ENCODE measurements at places on chromosomes 5 and 9. TPM values are rescaled to one million over a fixed set of nuclear protein-coding genes. Genes with fewer than 3 reads are reported as not detected.

Gene IL17B
- 12.4 TPM for total RNA-seq

Gene GPRIN1
- total RNA-seq = 8.4 TPM

Gene PCDHA1
- total RNA-seq = 2.6 TPM

Gene SPATA6L
- total RNA-seq = 27.5 TPM

DNA sequence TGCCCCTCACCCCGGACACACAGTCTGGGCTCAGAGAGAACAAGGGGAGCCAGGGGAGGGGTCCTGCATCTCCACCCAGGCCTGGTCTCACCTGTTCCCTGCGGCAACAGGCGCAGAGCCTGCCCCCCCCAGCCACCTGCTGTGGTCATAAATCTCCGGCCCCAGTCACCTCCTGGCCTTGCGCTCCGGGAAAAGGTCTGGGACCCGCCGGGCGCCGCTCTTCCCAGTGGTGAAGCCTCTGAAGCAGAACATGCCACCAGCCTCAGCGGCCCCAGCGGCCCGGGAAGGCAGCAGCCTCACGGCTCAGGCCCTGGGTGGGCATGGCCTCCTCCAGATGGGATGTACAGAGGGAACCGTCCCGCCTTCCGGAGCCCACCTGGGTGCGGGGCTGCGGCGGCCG is 20.6 kb downstream of the NOTCH1 start:
- DNase-seq = no peak
- no peak overlapping the region for H3K27ac ChIP-seq
- H3K4me1 ChIP-seq = peaks cover 4% of the 10 kb centered on the region
- H3K36me3 ChIP-seq = no peaks in the 10 kb centered on the region

DNA sequence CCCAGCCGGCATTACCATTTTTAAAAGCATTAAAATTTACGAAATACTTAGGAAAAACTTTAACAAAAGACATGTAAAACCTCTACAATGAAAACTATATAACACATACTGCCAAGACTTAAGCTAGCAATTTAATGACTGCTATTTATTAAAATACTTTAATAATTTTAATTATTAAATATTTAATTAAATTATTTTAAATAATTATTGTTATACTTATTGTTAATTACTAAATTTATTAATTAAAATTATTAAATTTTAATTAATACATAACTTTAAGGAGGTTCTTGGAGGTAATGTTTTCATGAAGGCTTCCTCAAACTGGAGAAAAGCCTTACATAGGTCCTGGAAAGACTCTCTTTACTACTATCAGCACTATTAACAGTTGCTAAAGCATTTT is 47.5 kb downstream of the C5orf22 start:
- H3K27ac ChIP-seq = no peak overlapping the region
- H3K4me3 ChIP-seq = no peak overlapping the region
- DNase-seq = no peak
- no peaks in the 10 kb centered on the region for H3K27me3 ChIP-seq
- no peaks in the 10 kb centered on the region for H3K4me1 ChIP-seq

GRCh38 chr9:120345379-120345778 is 234.6 kb downstream of the CDK5RAP2 start:
- H3K4me1 ChIP-seq = no peaks in the 10 kb centered on the region
- H3K27me3 ChIP-seq = no peaks in the 10 kb centered on the region
- H3K27ac ChIP-seq = no peak overlapping the region
- H3K4me3 ChIP-seq = no peak overlapping the region

GRCh38 chr5:71623221-71623794 is 36.2 kb downstream of the MCCC2 start:
- H3K27me3 ChIP-seq = no peaks in the 10 kb centered on the region
- no peaks in the 10 kb centered on the region for H3K36me3 ChIP-seq
- H3K4me3 ChIP-seq = no peak overlapping the region

DNA sequence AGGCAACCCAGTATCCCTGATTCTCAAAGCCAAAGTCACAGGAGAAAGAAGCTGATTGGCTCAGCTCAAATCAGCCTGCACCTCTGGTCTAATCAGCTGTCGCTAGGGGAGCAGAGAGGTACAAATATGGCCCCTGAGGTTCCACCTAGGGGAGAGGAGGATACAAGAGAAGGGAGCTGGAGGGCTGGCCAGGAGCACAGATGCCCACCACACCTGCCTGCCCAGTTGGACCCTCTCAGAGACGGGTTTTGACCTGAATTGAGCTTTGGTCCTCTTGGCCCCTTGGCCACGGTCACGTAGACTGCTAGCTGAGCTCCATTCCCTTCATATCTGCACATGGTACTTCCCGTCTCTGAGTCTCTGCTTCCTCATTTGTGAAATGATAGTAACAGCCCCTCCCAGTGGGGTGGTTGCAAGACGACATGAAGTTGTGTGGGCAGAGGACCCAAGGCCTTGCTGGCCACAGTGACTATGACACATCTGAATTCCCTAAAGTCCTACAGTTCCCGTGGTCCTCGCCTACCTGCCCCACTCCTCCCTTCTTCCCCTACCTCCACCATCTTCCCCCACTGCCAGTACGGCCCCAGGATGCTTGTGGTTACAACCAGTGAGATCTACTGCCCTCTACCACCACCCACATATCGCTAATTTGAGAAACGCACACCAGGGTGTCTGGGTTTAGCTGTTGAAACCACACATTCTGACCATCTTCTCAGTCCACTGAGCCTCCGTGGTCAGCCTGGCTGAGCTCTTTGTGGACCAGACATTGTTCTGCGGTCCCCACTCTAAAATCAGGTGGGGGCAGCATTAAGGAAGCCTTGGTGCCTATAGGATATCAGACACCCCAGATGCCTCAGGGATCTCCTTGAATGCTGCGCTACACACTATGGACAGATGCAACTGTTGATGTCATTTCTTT is 60.3 kb upstream of the NEK6 start:
- peak; percentile 20 for DNase-seq
- H3K4me1 ChIP-seq = no peaks in the 10 kb centered on the region
- H3K27me3 ChIP-seq = no peaks in the 10 kb centered on the region
- no peak overlapping the region for H3K27ac ChIP-seq
- H3K36me3 ChIP-seq = no peaks in the 10 kb centered on the region

- H3K27ac ChIP-seq = no peak overlapping the region
- no peak overlapping the region for H3K4me3 ChIP-seq
- DNase-seq = no peak
- H3K27me3 ChIP-seq = no peaks in the 10 kb centered on the region
- H3K36me3 ChIP-seq = no peaks in the 10 kb centered on the region
- H3K4me1 ChIP-seq = peaks cover 60% of the 10 kb centered on the region
Observed at GRCh38 chr9:134405527-134405926, 79.3 kb downstream of the RXRA start.

GRCh38 chr5:59301727-59302126 is 591.8 kb downstream of the PDE4D start:
- no peaks in the 10 kb centered on the region for H3K4me1 ChIP-seq
- H3K36me3 ChIP-seq = no peaks in the 10 kb centered on the region
- H3K27me3 ChIP-seq = no peaks in the 10 kb centered on the region
- no peak for DNase-seq

DNA sequence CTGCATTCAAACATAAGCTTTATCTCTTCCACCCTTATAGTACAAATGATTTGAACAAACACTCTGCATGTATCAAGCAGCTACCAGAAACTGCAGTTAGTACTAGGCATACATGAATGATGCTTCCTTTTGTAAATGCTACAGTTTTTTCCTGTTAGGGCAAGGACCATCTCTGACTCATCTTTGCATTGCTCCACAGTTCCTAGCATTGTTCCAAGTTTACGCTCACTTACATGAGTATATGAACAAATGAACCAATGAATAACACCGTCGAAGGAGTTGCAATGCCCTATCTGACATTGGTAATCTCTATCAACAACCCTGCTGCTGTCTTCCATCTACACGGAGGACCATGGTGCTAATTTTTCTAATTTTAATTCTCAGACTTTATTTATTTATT is 2.1 kb upstream of the ALDH7A1 start:
- DNase-seq = no peak
- H3K36me3 ChIP-seq = no peaks in the 10 kb centered on the region
- H3K4me3 ChIP-seq = no peak overlapping the region
- H3K27me3 ChIP-seq = no peaks in the 10 kb centered on the region
- peaks cover 15% of the 10 kb centered on the region for H3K4me1 ChIP-seq

GRCh38 chr9:126117631-126118030 is 209.0 kb upstream of the MVB12B start:
- H3K4me3 ChIP-seq = no peak overlapping the region
- DNase-seq = no peak
- H3K36me3 ChIP-seq = no peaks in the 10 kb centered on the region
- no peaks in the 10 kb centered on the region for H3K27me3 ChIP-seq
- H3K4me1 ChIP-seq = no peaks in the 10 kb centered on the region

- no peaks in the 10 kb centered on the region for H3K4me1 ChIP-seq
- DNase-seq = no peak
- H3K36me3 ChIP-seq = no peaks in the 10 kb centered on the region
- no peak overlapping the region for H3K27ac ChIP-seq
Observed at GRCh38 chr9:36928670-36929349, 105.3 kb downstream of the PAX5 start.

- DNase-seq = no peak
- no peak overlapping the region for H3K27ac ChIP-seq
- H3K27me3 ChIP-seq = no peaks in the 10 kb centered on the region
- H3K4me3 ChIP-seq = no peak overlapping the region
- no peaks in the 10 kb centered on the region for H3K36me3 ChIP-seq
Observed at GRCh38 chr9:113734826-113735225, 141.3 kb upstream of the ZNF618 start.

- H3K4me3 ChIP-seq = no peak overlapping the region
- H3K36me3 ChIP-seq = no peaks in the 10 kb centered on the region
- H3K27me3 ChIP-seq = no peaks in the 10 kb centered on the region
- no peak overlapping the region for H3K27ac ChIP-seq
Observed at GRCh38 chr5:172573986-172574870, 66.8 kb upstream of the NEURL1B start.

DNA sequence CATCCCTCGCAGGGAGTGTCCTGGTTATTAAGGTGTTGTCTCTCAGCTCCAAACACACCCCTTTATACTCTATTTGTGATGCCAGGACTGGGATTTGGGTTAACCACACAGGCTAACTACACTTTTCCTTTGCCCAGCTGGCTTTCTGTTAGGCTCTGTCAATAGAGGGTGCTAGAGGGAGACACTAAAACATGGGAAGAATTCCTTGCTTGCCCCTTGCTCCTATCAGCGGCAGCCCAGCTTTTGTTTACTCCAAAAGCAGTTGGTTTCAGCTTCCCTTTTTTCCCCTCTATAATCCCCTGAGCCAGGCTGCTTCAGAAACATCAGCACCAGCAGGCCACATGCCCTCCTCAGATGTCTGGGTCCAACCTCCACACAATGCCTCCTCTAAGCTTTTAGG is 297.1 kb downstream of the KCTD16 start:
- no peak overlapping the region for H3K4me3 ChIP-seq
- H3K27ac ChIP-seq = no peak overlapping the region
- DNase-seq = peak; percentile 34
- H3K36me3 ChIP-seq = no peaks in the 10 kb centered on the region

DNA sequence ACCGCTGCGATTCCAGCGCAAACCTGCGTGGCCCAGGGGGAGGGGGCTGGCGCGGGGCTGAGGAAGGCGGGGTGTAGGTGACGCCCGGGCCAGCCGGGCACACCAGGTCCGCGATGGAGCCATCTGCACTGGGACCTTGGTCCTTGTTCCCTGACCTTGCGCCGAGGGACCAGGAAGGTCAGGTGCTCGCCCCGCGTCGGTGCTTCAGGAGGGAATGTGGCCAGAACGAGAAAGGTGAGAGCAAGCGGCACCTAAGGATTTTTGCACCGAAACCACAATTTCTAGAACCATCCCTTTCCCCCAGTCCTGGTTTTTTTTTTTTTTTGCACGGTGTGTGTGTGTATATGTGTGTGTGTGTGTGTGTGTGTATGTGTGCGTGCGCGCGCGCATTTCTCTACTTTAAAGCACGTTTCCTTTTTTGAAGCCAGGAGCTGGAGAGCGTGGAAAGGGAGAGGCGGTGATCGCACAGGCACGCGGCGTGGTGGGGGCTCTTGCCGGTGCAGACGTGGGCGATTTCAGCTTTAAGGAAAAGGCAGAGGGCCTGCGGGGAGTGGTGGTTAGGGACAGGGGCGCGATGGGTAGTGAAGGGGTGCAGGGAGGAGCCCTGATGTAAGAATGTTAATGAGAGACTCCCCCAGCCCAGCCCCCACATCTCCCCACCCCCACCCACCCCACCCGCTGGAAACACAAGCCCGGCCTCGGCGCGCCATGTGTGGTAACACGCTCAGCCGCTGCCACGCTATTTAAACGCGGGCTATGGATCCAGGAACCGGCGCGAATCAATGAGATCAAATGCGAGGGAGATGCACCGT is at the start of gene NPR3:
NPR3 (plus strand) TSS at position 772 of the 812 bp plus-strand sequence. CDS start 456 bp downstream, outside the sequence.
- DNase-seq = peak; percentile 30
- no peaks in the 10 kb centered on the region for H3K36me3 ChIP-seq
- H3K4me1 ChIP-seq = no peaks in the 10 kb centered on the region

DNA sequence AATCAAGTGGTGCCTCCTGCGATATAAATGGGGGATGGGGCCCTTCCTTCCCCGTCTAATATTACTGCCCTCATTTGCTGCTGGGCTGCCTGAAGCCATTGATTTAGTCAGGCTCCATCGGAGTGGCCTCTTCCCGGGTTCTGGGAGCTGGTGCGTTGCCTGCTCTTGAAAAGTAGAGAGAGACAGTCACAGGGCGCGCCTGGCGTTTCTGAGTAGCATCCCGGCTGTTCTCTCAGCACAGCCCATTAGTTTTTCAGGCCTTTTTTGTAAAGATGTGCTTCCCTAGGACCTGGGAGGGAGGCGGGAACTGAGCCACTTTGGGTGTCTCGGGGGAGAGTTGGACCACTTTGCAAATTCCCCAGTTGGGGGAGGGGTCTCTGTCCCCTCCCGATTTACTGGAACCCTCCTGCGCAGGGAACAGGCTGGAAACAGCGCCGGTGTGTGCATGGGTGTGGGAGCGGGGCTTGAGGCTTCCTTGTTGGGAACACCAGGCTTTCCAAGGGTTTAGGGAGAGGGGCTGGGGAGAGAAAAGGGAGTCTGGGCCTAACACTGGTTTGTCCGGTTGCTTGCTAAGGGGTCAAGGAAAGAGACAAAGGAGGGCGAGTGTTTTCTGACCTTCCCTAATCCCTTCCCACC is 4.7 kb downstream of the PRDM6 start:
- H3K4me1 ChIP-seq = peaks cover 12% of the 10 kb centered on the region
- H3K27ac ChIP-seq = no peak overlapping the region
- no peaks in the 10 kb centered on the region for H3K36me3 ChIP-seq
- DNase-seq = no peak
- H3K27me3 ChIP-seq = peaks cover 9% of the 10 kb centered on the region

GRCh38 chr5:147276497-147276896 is 41.7 kb downstream of the STK32A start:
- H3K36me3 ChIP-seq = no peaks in the 10 kb centered on the region
- no peaks in the 10 kb centered on the region for H3K4me1 ChIP-seq
- no peak for DNase-seq
- no peak overlapping the region for H3K27ac ChIP-seq
- no peaks in the 10 kb centered on the region for H3K27me3 ChIP-seq

DNA sequence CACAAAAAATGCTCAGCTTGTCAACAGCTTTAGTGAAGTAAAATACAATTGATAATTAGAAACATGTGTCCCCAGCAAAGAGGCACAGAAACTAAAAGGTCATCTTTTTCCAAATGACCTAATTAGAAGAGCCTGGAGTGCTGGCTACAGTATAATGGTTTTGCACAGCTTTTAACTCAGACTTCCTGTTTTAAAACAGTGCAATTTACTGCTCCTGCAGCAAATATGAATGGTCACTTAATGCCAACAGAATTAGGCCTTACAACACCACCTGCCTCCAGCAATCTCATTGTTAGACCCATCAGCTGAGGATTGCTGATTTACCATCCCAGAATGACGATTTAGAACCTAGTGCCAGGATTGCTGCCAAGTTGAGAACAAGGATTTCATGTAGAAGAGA is 239.3 kb downstream of the CETN3 start:
- H3K36me3 ChIP-seq = no peaks in the 10 kb centered on the region
- no peak for DNase-seq
- no peaks in the 10 kb centered on the region for H3K4me1 ChIP-seq
- H3K4me3 ChIP-seq = no peak overlapping the region
- H3K27me3 ChIP-seq = no peaks in the 10 kb centered on the region
